GM13976 (cell line): ENCODE measurements at places on chromosomes 1 and 21.
A peak's percentile ranks its signal among the peaks of the same experiment; 100 is the strongest.

DNA sequence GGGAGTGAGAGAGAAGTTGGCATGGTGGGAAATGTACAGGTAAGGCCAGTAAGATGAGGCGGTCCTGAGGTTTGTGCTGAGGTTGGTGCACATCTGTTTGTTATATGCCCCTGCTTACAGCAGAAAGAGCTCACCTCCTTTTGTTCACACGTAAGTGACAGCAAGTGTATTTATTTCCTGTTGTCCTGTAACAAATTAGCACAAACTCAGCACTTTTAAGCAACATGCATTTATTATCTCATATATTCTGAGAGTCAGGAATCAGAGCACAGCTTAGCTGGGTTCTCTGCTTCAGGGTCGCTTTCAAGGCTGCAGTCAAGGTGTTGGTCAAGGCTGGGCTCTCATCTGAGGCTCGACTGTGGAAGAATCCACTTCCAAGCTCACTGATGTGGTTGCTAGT, 45.8 kb downstream of the TENT5C start:
- DNase-seq = no peak

- DNase-seq = no peak
Observed at GRCh38 chr1:226436472-226436854, 28.6 kb upstream of the PARP1 start.

- no peak for DNase-seq
Observed at GRCh38 chr1:104120525-104120924, 370.8 kb downstream of the AMY1C start.

DNA sequence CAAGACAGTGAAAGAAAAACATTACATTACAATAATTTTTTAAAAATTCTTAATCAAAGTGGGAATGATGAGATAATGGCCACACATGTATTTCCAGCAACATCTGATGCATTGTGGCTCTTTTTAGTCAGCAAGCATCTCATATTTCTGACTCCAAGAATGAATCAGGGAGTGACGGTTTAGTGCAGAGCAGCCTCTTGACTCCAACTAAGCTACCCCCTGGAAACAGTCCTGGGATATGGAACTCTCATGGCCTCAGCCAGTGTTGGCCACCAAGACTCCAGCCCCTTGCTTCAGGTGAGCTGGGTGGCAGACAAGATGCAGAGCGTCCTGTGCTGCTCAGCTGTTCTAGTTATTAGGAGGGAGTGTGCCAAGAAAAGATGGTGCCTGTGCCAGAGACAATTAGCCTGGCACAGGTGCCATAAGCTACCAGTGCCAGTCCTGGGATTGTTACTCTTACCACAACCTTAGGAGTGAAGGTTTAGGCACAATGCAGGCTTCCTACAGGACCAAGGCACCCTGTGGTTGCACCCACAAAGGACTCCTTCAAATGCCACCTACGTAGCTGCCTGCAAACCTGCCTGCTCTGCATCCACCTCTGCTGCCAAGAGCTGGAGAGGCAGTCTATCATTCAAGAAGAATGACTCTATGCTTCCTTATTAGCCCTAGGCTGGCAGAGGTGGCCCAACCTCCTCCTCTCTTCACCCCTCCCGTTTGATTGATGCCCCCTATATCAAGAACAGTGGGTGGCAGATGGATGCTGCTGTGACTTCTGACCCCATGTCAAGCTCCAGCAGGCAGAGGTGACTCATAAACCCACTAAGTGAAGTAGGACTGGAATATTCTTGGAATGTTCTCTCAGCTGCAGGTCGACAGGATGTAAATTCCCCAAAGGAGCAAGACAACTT, 6.0 kb upstream of the SEC16B start:
- no peak for DNase-seq

GRCh38 chr1:167310732-167311131, 90.0 kb downstream of the POU2F1 start:
- no peak for DNase-seq

GRCh38 chr1:158434741-158435140, 8.7 kb upstream of the OR10K2 start:
- DNase-seq = no peak

GRCh38 chr21:33007747-33008146, 18.0 kb upstream of the OLIG2 start:
- DNase-seq = no peak

DNA sequence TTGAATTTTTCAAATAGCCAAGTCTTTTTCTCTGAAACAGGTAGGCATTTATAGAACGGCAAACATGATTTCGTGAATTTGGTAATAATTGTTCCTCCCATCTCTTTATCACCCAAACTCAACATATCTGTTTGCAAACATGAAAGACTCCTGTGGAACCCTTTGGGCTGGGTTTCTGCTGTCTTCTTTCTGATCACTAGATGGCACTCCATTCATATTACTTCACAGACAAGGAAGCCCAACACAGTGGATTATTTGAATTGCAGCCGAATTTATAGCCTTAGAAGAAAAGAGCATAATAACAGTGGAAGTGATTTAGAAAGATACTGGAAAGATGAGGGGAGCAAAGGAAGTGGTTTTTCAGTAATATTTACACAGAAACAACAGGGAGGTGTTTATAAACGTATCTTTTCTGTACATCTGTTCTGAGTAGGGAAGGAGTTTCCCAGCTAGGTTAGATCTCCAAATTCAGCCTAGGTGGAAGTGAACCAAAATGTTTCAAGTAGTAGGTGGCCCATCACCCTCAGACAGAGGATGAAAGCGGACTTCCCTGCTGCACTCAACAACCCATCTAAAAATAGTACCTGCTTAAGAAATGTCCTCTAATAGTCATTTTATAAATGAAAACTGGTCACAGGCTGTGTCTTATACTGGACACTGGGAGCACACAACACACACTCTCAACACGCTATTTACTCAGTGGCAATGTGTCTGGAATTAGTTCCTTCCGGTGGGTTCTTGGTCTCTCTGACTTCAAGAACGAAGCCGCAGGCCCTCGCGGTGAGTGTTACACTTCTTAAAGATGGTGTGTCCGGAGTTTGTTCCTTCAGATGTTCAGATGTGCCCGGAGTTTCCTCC, 67.6 kb downstream of the MAP3K21 start:
- peak; percentile 47 for DNase-seq

DNA sequence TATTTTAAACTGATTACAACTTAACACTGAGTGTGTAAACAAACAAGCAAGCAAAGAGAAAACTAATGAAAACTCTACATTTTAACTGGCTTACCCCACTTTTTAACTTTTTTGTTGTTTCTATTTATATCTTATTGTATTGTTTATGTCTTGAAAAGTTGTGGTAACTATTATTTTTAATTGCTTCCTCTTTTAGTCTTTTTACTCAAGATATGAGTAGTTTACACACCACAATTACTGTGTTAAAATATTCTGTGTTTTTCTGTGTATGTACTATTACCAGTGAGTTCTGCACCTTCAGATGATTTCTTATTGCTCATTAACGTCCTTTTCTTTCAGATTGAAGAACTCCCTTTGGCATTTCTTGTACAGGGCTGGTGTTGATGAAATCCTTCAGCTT, 4.7 kb upstream of the HHAT start:
- DNase-seq = no peak

- no peak for DNase-seq
Observed at GRCh38 chr1:183694066-183694465, 41.0 kb upstream of the APOBEC4 start.

- DNase-seq = no peak
Observed at GRCh38 chr21:29626801-29627470, 312.9 kb downstream of the GRIK1 start.

DNA sequence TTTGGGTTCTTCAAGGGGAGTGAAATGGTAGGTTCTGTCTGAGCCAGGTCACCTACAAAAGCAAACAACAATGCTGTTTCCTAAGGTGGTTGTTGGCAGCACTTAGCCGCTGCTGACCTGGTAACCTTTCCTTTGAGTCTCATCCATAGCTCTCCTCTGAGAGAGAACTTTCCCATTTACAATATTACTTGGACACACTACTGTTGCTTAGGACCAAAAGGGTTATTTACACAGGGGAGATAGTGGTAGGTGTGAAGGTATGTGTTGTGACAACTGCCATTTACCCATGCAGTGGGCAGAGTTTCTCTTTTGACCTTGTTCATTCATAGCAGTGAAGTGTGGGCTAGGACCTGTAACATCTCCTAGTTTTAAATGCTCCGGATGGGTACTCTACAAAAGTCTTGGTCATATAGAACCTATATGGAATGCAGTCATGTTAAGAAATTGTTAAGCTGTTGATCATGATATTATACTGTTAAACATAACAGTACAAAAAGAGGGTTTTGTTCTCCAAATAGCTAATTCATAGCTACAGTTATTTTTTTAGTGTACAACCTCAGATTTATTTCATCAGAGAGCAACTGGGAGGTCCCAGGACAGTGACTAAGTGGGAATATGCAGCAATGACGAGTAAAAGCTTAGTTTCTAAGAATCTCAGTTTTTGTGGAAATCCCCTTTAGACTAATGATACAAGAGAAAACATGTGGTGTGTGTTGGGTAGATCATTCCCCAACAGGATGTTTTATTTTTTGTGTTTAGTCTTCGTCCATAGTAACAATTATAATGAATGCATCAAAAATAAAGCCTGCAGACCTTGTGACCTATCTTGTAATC, 219.7 kb downstream of the NFIA start:
- DNase-seq = no peak

- DNase-seq = no peak
Observed at GRCh38 chr1:119290297-119290696, 78.3 kb upstream of the HAO2 start.

DNA sequence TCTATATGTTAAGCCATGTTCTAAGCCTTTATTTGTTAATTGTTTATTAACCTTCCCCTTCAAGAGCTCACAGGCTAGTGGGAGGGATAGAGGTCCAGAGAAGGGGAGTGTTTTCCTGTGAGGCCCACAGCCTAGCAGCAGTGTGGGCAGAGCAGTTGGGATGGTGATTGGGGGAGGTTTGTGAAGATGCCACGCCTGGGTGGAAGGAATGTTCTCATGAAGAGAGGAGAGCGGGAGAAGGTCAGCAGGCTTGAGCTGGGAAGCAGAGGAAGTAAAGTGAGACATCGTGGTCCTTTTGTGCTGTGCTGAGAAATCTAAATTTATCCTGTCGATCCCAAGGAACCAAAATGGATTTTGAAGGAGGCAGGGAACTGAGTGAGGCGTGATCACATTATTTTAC, 42.6 kb downstream of the TRAPPC10 start:
- DNase-seq = no peak

DNA sequence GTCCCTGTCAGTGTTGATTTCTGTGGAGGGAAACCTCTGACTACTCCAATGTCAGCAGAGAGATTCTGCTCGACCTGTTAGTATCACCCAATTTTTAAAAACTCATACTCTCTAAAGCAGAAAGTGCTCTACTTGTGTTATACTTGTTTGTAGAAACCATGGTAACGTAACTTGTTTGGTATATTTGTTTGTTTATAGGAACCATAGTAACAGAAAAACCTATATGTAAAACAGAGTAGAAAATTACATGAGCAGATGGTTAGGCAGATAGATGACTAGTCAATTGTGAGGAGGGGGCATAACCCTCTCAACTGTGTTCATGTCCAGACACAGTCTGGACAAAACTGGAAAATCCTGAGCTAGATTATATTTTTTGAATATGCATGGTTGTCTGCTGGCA, 6.7 kb downstream of the TRIM45 start:
- no peak for DNase-seq

DNA sequence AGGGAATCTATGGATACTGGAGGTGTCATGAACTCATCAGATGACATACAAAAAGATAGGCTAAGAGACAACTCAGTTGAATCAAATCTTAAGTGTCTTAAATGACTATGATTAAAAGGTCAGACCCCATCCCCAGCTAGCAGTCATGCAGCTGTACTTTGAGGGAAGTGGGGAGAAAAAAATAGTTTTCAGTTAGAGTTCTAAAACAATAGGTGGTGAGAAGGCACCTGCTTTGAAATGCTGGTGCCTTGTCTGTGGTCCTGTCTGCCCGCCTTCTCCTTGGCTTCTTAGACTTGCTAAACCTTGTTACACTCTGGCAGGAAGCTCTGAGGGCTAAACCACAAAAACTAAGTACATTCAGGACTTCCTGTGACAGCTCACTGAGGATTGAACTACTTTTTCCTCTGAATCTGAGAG, 15.3 kb downstream of the CD2 start:
- peak; percentile 51 for DNase-seq

DNA sequence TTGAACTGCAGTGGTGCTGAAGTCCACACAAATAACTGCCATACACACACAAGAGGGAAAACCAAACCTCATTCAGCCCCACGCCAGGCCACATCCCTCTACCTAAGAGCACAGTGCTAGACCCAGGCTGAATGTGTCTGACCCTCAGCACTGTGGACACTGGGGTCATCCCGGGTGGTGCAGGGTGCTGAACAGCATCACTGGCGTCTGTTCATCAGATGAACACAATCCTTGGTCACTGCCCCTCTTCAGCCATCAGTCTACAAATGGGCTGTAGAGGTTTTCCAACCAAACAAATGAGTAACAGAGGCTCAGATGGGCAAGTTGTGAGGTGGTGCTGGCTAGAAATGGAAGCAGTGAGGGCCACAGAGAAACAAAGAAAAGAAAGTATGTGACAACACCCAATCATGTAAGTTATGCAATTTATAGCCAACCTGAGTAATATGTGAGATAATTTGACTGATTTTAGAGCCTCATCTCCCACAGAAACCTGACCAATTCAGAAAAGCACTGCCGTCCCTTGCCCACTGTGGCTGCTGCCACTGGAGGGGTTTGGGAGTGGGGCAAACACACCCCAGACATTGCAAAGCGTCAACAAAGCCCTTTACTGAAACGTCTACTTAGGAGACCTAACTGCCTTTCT, 27.9 kb downstream of the GNB1 start:
- DNase-seq = peak; percentile 27
